ENCODE measurements at places on chromosomes 2 and 18. TPM values are rescaled to one million over a fixed set of nuclear protein-coding genes. Genes with fewer than 3 reads are reported as not detected.

LRP2 gene
- total RNA-seq = not detected

PLEKHB2 gene
- total RNA-seq = 57.7 TPM

IL36A gene
- total RNA-seq = not detected

TANK gene
- 68.5 TPM for total RNA-seq

NPC1 gene
- 48.2 TPM for total RNA-seq

DGUOK gene
- total RNA-seq = 58.1 TPM

SERPINB10 gene
- not detected for total RNA-seq

Data from chondrocyte (in vitro differentiated cells).